ENCODE measurements at places on chromosomes 1 and 21.

GRCh38 chr1:156504438-156504813 is 3.9 kb upstream of the MEF2D start:
- no peak for DNase-seq

DNA sequence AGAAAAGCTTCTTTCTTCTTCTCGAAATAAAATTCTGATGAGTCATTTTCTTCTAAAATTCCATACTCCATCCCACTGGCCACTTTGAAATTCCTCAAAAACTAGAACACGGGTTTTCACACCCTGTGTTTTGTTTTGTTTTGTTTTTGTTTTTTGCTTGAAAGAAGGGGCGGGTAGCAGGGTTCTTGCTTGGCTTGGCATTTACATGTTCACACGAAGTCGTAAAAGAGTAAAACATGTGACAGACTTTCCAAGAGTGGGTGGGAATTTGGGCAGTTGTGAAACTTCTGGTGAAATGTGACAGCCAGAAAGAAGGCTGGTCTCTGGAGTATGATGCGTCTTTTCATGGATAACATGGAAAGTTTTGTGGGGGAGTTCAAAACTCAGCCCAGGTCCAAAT is 47.1 kb upstream of the FMN2 start:
- DNase-seq: peak; percentile 68

DNA sequence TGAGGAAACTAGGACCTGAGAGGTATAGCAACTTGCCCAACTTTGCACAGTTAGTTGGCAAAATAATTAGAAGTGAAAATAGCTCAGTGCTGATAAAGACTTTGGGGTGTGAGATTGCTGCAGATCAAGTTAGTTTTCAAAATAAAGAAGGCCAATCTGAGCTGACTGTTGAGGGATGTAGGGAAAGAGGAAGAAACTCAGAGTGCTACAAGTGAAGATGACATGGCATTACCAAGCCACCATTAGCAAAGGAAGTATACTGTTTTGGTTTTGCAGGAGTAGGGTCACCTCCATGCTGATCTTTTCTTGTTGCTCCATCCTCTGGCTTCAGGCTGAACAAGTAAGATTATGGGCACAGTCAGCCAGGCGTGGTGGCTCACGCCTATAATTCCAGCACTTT is 78.7 kb upstream of the ADAM30 start:
- DNase-seq: no peak

- DNase-seq: no peak
These were observed 6.2 kb downstream of the TFF2 start for GRCh38 chr21:42344631-42345030.

- no peak for DNase-seq
These were observed 4.0 kb downstream of the ERG start for GRCh38 chr21:38494251-38494642.

All from GM04503 (cell line).